ENCODE measurements at places on chromosomes 12 and 14.

DNA sequence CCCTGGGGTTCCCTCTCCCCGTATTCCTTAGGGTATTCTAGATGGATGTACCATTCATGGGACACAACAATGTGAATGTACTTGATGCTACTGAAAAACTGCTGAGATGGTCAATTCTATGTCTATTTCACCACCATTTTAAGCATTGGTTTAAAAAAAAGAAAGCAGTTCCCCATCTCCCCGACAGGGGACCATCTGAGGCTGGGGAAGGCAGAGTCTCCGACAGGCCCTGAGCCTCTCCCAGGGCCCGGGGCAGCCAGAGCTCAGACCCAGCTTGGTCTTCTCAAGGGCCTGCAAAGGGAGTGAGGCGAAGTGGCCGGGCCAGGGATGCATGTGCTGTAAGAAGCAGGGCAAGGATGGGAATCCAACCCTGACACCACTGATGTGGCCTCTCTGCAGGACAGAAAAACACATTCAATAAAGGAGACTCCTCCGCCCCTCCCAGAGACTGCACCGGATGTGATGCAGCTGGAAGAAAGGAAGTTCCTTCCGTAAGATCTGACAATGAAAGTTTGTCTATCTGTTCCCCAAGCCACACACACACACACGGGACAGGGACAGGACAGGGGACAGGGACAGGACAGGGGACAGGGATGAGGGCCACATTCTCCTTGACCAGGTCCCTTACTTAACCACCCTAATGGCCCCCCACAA, 234.1 kb downstream of the BCL11B start:
- DNase-seq, result no peak

DNA sequence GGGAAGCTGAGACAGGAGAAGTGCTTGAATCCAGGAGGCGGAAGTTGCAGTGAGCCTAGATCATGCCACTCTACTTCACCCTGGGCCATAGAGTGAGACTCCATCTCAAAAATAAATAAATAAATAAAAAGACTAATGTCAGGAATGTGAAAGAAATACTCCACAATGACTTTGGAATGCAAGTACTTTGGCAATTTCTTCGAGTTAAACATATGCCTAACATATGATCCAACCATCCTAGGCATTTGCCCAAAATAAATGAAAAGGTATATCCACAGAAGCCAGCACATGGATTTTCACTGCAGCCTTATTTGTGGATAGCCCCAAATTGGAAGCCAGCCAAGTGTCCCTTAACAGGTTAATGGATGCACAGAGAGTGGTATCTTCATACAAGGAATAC, 357.9 kb upstream of the TMEM132C start:
- DNase-seq, result no peak

DNA sequence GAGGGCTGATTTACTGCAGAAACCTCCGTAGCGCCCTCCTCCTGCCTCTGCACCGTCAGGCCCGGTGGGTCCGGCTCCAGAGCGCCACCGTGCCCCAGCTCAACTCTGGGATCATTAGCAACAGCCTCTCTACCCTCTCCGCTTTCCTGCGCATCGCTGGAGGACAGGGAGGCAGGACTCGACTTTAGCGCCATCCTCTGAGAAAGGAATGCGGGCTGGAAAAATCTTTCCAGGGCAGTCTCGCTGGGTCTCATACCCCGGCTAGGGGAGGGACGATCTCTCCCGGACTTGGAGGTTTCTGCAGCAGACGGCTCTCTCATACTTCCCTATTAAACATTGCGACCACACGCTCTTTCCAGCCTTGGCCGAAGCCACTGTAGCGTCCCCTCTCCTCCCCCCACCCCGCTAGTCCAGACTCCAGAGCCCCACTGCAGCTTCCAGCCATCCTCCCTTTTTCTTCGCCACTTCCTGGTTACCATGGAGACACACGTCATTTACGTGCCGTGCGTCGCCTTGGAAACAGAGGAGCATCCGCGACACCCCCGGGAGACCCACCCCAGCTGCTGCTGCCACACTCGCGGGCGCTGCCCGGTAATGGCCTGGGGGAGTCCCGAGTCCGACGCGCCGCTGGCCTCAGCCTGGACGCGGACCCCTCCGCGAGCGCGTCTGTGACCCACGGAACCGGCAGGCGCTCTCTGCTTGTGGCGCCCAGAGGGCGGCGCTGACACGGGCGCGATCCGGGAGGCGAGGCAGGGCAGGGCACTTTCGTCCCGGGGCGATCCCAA, at the start of gene CCDC184:
TSS of gene CCDC184 (plus strand) at position 554 of the 785 bp plus-strand sequence. CDS start 479 bp downstream, outside the sequence.
- peak; percentile 74 for DNase-seq

DNA sequence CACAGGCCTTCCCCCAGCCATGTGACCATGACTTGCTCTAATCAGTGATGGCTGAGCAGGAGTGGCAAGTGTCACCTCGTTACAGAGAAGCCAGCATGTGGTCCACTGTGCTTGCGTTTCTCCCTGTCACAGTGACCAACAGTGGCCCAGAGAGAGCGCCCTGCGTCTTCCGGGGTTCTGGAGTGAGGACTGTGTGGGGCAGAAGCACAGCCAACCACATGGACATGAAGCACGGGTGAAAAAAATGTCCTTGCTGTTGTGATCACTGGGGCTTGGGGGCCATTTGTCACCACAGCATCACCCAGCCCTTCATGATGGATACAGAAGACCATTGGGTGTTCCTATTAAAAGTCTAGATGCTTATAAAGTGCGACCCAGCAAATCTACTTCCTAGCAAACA, 174.6 kb upstream of the C14orf180 start:
- DNase-seq, result no peak

DNA sequence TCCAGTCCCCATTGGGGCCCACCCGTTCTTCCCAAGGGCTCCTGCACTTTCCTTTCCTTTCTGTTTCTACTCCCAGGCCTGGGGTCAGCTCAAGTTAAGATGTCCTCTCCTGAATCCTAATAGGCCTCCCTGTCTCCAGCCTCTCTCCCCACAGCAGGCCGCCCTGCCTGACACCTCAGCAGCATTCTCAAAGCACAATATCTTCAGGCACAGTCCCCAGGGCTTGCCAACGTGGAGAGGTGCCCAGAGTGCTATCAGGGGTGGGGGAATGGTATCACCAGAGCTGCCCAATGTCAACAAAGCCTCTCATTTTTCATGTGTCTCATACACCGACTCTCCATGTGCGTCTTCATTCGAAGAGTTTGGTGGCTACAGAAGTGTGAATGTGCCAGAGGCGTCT, 123.0 kb downstream of the FOXN3 start:
- no peak for DNase-seq
